ENCODE measurements at places on chromosomes 7 and 10.
A peak's percentile ranks its signal among the peaks of the same experiment; 100 is the strongest.

DNA sequence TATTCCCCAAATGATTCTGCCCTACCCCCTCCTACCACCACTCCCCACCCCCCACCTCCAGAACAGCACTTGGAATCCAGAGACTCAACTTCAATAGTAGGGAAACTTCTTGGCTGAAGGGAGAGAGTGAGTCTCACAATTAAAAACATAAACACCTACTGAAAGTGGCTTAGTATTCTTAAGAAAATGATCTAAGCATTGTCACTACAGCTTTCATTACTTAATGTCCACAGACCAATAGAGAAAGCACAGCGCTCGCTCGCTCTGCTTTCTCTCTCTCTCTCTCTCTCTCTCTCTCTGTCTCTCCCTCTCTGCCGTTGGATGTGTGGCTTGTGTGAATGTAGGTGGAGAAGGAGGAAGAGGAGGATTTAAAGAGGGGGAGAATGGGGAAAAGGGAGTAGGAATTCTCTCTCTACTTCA lies 1.5 kb upstream of the SEMA3A start:
- no peak for DNase-seq

DNA sequence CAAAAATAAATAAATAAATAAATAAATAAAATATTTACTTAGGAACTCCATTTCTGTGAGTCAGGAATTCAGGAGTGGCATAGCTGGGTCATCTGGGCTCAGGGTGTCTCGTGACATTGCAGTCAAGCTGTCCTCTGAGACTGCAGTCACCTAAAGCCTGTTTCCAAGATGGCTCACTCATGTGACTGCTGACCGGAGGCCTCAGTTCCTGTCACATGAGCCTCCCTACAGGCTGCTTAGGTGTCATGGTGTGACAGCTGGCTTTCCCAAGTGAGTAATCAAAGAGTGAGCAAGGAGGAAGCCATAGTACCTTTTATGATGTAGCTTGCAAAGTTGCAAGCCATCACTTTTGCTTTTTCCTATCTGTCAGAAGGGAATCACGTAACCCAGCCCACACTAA lies 128.6 kb upstream of the KCTD7 start:
- DNase-seq = no peak

- no peak for DNase-seq
Observed at GRCh38 chr10:103566536-103566935, 73.0 kb downstream of the NEURL1 start.

DNA sequence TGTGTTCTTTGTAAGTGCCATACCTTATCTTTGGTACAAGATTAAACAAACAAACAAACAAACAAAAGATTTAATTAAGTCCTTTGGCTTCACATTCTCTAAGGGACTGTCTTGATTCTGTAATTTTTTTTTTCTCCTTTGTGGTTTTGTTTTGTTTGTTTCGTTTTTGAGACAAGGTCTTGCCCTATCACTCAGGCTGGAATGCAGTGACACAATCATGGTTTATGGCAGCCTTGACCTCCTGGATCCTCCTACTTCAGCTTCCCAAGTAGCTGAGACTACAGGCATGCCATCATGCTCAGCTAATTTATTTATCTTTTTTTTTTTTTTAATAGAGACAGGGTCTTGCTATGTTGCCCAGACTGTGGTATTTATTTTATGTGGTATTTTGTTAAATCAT lies 165.8 kb downstream of the LRRC4 start:
- no peak for DNase-seq

GRCh38 chr10:78975926-78976325 lies 92.8 kb upstream of the ZMIZ1 start:
- no peak for DNase-seq

DNA sequence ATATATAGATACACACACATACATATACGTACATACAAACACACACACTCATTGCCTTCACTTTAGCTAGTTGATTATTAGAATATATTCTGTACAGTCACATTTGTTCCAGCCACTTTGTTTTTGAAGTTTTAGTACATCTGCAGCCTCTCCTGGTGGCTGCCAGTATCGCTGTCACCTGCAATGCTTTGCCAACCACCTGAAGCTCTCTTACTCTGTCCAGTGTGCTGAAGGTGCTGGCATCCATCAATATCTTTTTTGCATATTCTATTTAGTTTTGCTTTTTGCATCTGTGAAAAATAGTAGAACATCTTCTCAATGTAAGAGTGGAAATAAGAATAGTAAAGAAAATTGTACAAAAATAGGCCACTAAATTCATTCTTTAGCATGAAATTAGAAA lies 388.6 kb downstream of the EXOC4 start:
- no peak for DNase-seq

DNA sequence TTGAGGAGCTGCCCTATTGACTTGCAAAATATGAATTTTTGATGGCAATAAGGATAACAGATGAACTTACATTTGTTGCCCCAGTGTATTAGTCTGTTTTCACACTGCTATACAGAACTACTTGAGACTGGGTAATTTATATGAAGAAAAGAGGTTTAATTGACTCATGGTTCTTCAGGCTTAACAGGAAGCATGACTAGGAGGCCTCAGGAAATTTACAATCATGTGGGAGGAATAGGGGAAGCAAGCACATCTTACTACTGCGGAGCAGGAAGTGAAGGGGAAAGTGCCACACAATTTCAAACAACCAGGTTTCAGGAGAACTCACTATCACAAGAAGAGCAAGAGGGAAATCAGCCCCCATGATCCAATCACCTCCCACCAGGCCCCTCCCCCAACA lies 57.9 kb downstream of the ZNF22 start:
- DNase-seq = no peak

DNA sequence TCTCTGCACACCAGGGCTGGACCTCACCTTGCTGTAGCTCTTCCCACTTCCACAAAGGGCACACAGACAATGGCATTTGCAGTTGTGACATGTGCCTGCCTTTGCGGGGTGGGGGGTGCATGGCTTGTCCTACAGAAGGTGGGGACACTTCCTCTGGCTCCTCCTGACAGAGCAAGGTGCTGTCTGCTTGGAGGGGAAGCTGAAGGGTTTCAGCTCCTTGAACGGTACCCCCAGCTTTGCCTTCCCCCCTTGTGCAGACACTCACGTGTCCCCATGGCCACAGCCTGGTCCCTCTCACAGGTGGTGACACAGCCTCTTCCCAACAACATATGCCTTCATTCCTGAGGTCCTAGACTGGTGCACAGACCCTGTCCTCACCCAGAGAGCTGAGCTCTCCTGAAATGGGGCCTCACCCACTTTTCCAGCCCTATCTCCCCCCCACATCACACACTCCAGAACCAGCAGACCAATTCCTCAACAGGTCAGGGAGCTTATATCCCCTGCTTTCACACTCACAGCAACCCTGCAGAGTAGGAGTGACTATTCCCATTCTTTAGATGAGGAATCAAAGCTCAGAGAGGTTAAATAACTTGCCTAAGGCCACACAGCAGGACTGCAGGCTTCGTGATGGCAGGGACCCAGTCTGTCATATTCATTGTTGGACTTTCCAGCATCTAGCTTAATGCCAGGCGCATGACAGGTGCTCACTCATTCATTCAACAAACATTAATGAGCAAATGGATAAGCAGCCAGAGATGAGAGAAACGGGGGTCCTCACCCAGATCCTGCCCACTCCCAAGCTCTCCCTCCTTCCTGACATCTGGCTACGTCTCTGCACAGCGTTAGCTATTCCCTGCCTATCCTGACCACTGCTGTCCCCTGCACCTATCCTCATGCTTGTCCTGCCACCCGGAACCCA lies 44.4 kb downstream of the PARP12 start:
- no peak for DNase-seq

- DNase-seq = no peak
Observed at GRCh38 chr7:84455788-84456187, 261.2 kb upstream of the SEMA3A start.

DNA sequence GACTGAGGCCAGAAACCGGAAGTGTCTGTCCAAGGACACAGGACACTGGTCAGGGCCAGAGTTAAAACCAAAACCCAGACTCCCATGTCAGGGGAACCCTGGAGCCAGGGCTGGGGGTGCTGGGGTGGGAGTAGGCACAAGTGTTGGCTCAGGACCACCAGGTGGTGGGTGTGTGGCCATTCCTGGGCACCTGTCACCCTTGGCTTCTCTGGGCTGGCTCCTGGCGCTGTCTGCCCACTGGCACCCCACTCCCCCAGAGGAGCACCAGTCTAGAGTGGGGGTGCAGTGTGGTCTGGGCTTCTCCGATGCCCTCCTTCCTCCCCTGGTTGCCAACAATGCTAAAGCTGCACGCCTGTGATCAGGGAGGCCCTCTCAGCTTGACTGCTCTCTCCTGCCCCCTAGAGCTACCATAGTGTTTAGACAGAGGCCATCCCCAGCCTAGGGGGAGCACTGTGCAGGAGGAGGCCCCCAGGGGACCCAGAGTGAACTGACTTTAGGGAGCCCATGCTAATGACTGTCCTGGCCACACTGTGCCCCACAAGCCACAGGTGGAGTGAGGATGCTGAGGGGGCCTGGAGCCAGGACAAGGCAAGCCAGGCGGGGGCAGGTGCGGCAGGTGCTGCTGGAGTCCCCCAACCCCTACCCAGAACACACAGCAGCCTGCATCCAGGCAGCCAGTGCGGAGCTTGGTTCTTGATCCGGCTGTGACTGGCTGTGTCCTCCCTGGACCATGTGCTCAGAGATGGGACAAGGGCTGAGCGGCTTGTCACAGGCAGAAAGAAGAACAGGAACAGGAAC lies 11.0 kb downstream of the RASGEF1A start:
- no peak for DNase-seq

- no peak for DNase-seq
Observed at GRCh38 chr10:93873420-93874115, 20.2 kb upstream of the SLC35G1 start.

DNA sequence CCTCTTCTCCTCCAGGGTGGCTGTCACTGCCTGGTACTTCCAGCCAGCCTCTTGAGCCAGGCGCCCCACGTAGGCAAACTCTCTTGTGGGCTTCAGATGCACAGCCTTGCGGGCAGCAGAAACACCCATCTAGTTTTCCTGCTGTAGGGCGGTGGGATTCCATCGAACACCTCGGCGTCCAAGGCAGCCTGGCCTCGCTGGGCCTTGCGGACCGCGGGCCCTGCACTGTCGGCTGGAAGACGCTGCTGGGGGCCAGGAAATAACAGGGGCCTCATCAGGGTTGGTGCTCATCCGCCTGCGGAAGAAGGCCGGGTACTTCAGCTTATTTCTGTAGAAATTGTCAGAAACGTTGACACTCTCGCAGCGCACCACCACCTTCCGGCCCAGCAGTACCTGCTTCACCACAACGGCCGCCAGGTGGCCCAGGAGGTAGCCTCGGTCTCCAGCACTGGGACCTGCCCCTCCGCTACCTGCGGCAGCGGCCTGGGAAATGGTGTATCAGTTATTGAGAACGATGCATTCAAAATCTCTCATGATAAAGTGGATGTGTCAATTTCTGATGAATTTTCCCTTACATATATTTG lies 61.1 kb downstream of the WDFY4 start:
- DNase-seq = no peak

DNA sequence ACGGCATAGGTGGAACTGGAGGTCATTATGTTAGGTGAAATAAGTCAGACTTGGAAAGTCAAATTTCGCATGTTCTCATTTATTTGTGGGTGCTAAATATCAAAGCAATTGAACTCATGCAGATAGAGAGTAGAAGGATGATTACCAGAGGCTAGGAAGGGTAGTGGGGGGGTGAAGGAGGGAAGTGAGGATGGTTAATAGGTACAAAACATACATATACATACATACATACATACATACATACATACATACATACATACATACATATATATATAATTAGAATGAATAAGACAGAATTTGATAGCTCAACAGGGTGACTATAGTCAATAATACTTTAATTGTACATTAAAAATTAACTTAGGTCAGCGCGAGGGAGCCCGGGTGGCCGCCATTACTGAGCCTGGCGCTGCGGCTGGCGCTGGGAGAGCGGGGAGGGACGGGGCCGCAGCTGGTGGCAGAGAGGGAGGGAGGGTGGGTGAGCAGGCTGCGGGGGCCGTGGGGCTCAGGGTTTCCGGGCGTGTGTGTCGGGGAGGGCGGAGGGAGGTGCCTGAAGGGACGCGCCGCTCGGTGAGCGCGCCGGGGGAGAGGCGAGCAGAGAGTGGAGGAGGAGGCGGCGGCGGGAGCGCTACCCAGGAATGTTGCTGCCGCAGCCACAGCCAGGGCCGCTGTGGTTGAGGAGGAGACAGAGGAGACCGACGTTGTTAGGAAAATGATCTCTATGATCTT lies 85.8 kb upstream of the EGFR start:
- no peak for DNase-seq

GRCh38 chr10:103493916-103494877 lies 692 bp downstream of the NEURL1 start:
- peak; percentile 34 for DNase-seq

- no peak for DNase-seq
Observed at GRCh38 chr7:30178748-30179436, 44.1 kb downstream of the MTURN start.

- DNase-seq = no peak
Observed at GRCh38 chr10:118840071-118840775, 85.5 kb upstream of the CACUL1 start.

DNA sequence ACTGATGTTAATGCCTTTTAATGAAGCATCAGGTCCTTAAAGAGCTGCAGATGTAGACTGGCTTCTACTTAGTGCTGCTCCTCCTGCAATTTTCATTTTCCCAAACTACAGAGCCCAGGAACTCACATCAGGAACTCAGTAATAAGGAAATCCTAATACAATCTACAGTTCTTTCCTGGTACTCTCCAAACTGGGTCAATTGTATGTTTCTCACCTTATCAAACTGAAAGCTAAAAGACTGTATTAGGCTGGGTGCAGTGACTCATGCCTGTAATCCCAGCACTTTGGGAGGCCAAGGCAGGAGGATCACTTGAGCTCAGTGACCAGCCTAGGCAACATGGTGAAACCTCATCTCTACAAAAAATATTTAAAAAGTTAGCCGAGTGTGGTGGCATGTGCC lies 54.4 kb upstream of the DNAJB12 start:
- DNase-seq = no peak

GRCh38 chr7:42338231-42338915 lies 101.4 kb upstream of the GLI3 start:
- no peak for DNase-seq

DNA sequence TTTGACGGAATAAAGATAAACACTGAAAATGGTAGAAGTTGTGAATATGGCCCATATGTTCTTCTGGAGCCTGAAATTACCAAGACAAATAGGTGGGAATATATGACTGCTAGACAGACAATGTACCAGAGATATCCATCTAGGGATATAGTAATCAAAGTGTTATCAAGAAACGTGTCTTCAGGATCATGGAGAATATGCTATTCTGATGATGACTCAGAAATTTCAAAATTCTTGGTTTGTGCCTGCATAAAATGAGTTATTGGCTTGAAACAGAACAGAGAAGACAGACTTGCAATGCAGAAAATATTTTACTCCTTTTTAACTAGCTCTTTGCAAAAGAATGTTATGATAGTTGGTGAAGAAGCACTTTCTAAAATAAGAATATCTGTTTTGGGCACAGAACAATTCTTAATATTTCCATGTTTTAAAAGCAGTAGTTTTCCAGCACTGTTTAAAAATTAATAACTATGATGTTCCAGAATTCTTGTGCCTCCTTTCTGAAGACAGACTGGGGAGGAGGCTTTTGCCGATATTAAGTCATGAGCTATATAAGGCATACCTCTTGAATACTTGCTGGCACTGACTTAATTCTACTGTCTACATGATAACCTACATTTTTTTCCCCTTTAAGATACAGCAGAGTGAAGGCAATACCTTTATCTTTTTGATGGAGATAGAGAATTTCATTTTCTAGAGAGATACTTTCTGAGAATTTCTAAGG lies 34.4 kb upstream of the CABCOCO1 start:
- no peak for DNase-seq

GRCh38 chr7:74143383-74143782 lies 30.8 kb upstream of the EIF4H start:
- DNase-seq = no peak

GRCh38 chr7:21538936-21539495 lies 3.8 kb upstream of the DNAH11 start:
- DNase-seq = no peak
